T-helper 22 cell (primary cell): ENCODE measurements at places on chromosomes 1 and 21.

DNA sequence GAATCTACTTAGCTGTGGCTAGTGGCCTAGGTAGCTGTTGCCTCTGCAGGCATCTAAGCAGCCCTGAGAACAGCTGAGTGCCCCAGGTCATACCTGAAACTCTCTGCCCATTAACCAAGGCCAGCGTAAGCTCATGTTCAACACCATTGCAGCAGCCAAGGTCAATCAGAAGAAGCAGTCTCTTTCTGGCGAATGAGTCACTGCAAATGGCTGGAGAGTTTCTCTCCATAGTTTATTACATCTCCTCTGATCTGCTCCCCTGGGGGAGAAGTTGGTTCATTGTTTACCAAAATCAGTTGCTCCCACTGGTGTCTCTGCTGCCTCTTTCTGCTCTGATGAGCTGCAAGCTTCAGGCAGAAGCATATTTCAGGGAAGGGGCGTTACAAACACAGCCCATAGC lies 6.9 kb upstream of the BCL9 start:
- no peak for DNase-seq

DNA sequence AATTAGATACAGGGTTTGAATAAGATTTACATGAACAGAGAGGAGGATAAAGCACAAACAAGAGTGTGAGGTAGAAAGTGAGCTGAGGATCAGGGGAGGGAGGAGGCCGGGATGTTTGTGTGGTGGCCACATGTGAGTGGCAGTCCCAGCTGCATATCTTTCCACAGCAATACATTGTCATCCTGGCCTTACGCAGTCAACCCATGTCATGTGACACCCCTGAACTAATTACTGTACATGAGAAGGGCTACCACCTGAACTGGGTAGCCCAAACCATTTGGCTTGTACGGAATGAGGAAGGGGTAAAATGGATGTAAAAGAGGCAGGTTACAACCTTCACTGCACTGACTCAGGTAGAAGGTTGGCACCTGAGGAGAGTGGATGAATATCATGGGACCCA lies 4.2 kb downstream of the SLAMF7 start:
- no peak for DNase-seq

GRCh38 chr1:67348586-67349252 lies 41.0 kb downstream of the IL12RB2 start:
- no peak for DNase-seq

- DNase-seq = no peak
Measured at GRCh38 chr1:57621776-57622175, 197.9 kb upstream of the DAB1 start.

DNA sequence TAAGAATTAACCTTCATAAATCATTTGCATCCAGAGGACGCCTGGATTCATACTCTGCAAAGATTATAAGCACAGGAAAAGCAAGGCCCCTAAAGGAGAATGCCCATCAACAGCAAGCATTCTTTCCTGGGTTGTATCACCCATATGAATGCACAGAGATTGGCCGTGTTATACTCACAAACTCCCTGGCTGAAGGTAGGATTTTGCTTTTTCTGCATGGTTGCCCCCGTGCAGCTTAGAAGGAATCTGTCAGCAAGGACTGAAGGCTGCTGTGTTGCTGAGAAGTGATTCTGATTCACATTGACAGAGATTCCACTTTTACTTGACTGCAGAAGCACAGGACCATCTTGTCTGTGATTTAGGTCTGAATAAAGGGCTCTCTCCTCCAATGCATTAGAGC lies 283.0 kb downstream of the LRRIQ3 start:
- no peak for DNase-seq

DNA sequence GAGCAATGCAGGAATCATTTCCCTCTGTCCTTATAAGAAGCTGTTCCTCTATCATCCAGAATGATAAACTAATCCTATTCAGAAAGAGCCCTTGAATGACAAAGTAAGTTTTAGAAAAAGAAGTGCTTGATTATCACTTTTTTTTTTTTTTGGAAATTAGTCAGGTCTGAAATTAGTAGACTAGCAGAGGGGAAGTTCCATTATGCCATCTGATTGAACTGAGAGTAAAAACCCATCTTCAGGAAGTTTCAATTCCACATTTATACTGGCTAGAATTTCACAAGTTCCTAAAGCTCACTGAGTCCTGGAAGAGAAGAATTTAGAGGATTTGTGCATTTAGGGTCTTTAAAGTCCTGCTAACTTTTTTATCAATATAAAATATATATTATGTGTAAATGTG lies 128.8 kb upstream of the COA6 start:
- DNase-seq = no peak

DNA sequence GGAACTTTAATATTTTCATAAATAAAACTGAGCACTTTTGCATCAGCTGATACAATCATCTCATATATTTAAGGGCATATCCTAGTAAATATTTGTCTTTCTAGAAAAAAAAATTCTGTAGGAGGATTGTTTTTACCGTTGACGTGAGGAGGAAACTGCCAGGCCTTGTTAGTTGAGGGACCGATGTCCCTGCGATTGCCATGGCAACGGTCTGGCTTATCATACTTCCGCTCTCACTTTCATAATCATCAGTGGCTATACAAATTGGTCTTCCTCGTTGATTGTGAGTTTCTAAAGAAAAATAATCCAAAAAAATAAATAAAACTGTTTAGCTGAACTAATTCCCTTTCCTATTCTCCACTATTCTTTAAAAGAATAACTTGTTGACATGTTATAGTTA lies 69.3 kb upstream of the ANGPTL3 start:
- DNase-seq = no peak

DNA sequence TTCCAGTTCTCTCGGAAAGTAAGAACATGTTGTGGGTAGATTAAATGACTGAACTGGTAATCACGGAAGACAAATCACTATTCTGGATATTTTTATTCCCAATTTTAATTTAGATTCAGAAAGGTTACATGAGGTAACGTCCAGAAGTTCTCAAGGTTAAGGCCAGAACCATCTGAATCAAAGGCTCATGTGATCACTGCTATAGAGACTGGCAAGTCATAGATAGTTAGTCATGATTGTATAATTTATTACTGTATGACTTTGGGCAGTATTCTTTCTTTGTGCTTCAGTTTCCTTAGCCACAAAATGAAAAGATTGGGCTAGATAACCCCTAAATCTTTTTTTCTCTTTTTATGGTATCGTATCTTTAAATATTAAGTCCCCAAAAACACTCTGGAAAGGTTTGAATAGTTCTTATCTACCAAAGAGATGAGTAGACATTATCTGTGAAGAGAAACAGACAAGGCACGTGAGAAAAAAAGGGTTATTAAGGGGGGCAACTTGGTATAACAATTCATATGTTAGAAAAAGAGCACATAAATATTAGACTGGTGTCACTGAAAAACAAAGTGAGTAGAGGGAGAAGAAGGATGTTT lies 241.0 kb downstream of the PTPRC start:
- no peak for DNase-seq

DNA sequence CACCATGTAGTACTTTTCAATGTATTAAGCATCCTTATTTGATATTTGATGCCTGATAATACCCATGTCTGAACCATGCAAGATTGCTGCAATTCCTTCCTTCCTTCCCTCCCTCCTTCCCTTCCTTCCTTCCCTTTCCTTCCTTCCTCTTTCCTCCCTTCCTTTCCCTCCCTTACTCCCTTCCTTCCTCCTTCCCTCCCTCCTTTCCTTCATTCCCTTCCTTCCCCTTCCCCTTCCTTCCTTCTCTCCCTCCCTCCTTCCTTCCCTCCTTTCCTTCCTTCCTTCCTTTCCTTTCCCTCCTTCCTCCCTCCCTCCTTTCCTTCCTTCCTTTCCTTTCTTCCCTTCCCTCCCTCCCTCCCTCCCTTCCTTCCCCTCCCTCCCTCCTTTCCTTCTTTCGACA lies 29.7 kb upstream of the TMEM52 start:
- DNase-seq = no peak

GRCh38 chr1:150966011-150966410 lies 8.6 kb downstream of the CERS2 start:
- no peak for DNase-seq

DNA sequence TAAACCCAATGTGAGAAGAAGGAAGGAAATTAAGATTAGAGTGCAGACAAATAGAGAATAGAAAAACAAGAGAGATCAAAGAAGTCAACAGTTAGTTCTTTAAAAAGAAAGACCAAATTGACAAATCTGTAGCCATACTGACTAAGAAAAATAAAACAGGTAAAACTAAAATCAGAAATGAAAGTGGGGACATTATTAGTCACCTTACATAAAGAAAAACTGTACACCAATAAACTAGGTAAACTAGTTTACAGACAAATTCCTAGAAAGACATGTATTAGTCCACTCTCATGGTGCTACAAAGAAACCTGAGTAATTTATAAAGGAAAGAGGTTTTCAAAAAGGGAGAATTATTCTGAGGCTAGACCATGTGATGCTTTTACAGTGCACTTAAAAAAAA lies 22.3 kb downstream of the BLZF1 start:
- DNase-seq = no peak

DNA sequence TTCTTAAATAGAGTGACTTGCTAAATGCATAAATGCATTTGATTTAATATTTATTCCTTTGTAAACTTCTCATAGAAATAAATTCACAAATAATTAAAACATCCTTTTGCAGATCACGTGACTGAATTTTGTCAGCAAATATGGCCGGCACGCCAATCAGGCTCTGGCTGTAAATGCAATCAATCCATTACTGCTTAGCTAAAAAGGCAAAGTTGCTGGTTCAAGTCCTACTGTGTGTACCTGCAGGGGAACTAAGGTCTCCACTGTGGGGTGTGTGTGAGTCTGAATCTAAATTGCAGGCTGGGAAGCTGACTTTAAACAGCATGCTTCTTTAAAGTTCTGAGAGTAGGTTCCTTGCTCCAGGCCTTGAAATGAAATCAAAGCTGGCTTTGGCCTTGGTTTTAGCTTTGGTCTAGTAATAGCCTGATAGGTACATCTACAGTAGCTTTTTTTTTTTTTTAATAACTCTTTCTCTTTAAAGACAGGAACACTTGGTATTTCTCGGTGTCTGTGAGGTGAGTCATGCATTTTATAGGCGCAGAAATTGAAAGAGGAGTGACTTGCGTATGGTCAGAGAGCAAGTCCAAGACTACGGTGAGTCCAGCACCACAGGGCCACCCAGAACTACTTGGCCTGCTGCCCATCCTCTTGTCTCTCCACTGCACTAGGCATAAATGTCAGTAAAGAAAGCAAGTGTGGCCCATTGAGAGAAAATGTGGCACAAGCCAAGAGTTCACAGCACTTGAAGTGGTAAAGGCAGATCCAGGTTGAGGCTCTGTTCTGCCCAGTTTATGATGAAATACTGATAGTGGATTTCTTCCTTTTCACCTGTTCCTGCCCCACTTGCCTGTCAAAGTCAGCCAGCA lies 36.2 kb upstream of the LYST start:
- DNase-seq = no peak

- peak; percentile 41 for DNase-seq
Measured at GRCh38 chr1:9784508-9785133, 39.1 kb downstream of the CLSTN1 start.

DNA sequence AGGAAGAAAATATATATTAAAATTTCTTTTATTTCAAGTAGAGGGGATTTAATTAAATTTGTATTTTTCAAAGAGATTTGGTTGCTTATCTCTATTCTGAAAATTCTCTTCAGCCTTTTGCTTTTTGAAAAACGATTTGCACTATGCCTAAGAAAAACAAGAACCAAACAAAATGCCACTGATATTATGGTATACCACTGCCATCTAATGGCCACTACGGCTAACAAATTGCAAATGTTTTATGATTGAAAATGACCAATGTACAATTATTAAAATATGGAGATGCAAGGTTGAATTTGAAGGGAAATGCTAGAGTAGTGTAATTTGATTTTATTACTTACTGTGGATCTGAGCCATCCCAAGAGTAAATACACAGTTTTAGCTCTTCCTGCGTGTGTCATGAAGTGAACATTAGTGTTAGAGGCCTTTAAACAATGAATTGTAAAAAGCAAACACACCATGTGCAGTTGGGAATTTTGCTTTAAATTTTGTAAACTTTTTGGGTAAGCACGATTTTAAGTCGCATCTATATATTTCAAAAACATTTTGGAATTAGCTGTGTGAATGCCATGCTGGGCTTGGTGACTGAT lies 137.4 kb upstream of the USP25 start:
- no peak for DNase-seq

GRCh38 chr1:9164919-9165318 lies 36.0 kb upstream of the GPR157 start:
- DNase-seq = no peak

- DNase-seq = no peak
Measured at GRCh38 chr1:221768444-221769066, 26.7 kb upstream of the DUSP10 start.
